ENCODE measurements at places on chromosomes 4 and X. TPM values are rescaled to one million over a fixed set of nuclear protein-coding genes. Genes with fewer than 3 reads are reported as not detected.

- no peak for DNase-seq
These were observed 36.3 kb upstream of the ADRA2C start for GRCh38 chr4:3729882-3730226.

Gene TRIM75
- not detected for total RNA-seq

DNA sequence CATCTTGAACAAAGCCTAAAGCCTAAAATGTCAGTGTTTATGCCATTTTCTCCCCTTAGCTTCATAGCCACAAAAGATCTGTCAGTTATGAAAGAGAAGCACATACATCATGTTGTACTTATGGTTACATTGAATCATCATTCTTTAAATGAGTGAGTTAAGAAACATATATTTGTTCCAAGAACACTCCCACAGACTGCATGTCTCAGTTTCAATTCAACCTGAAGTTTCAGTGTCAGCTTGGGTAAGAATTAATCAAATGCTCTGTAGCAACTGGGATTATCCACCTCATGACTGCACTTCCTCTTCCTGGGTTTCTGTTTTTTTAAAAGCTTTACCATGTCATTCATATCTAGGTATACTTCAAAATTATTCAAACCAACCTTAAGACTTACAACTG lies 3.9 kb upstream of the TMPRSS11B start:
- no peak for DNase-seq

- DNase-seq = no peak
These were observed 193.1 kb upstream of the CPEB2 start for GRCh38 chr4:14809203-14809602.

GRCh38 chr4:126004941-126005340 lies 690.2 kb downstream of the FAT4 start:
- DNase-seq = no peak

DNA sequence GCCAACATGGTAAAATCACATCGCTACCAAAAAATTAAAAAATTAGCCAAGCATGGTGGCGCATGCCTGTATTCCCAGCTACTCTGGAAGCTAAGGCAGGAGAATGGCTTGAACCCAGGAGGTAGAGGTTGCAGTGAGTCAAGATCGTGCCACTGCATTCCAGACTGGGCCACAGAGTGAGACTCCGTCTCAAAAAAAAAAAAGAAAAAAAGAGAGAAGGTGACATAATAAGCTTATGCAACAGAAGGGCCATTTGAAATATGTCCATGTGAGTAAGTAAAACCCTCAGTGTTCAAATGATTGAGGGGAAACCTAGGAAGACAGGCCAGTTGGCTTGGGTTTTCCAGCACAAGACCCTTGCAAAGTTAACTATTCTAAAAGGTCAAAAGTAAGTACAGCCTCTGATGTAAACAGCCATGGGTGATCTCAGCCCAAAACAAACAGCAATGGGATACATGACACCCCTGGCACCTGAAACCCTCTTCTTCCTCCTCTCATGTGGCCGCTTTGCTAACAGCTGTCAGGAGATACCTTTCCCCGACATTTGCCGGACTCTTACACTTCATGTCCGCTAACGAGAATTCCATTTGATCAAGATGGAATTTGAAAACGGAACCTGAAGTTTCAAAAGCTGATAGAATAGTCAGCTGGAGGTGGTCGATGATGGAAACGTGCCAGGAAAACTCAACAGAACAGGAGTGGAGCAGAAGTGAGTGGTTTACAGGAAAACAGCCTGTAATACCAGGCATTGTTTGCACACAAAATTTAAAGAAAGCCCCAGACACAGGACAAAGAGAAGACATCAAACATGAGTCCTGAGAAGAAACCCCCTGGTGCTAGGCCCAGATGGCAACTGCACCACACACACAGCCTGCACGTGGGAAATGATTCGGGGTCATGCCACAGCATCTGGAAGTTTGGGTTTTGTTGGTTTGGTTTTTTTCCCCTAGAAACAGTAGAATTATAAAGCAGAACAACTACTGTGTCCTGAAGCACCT lies 93.0 kb upstream of the STS start:
- no peak for DNase-seq

Gene CXCL9
- 1.6 TPM for total RNA-seq

Gene MTNR1A
- not detected for total RNA-seq

DNA sequence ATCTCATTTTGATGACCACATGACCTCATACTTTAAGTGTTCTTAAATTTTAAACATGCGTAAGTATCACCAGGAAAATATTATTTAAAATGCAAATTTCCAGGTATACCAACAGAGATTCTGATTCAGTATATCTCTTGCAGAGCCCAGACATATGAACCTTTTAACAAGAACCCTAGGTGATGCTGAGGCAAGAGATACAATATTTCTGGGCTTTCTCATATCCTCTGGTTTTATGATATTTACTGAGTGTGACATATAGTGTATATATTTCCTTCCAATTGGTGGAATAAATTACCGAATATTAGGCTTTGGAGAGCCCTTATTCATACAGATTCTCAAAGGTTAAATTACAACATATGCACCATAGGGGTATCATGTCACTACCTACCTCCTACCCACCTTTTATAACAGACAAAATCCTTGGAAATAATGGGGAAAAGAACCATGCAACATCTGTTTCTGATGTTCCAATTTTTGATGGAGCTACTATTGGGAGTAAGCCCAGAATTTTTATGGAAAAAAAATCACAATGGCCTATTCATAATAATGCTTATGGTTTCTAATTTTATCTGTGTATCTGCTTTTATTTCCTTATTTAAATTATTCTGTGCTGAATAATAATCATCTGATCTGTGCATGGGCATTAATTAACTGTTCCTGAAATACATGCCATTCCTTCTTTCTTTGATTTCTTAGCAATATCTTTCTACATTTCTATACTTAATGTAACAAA lies 27.1 kb downstream of the KCTD8 start:
- no peak for DNase-seq

GRCh38 chr4:108601532-108601931 lies 18.8 kb upstream of the RPL34 start:
- DNase-seq = no peak

DNA sequence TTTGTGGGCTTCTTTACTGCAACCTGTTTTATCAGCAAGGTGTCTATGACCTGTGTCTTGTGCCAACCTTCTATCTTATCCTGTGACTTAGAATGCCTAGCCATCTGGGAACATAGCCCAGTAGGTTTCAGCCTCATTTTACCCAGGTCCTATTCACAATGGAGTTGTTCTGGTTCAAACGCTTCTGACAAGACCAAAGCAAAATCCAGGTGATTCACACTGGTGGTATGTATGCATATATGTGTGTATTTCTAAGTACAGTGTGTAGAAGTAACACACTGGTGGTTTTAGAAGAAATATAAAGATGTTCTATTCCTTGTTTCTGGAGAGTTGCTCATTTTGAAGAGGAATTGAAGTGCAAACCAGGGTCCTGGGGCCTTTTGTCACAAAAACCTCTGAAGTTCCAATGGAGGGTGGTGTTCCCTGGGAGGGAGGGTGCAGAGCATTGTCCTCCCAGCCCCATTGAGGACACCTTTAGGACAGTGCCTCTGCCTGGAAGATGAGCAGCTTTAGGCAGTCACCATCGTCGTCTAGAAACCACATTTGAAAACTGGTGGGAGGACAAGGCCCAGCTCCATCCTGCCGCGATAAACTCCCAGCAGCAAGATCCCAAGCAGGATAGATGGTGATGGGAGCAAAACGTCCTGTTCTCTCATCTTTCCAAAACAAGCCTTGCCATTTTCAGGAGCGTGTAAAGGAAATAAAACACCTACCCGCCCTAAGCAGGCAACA lies 191.4 kb downstream of the TSPAN5 start:
- no peak for DNase-seq

- DNase-seq = no peak
These were observed 3.5 kb upstream of the SERTM2 start for GRCh38 chrX:111507933-111508332.

GRCh38 chr4:168441412-168441811 lies 38.9 kb downstream of the DDX60L start:
- DNase-seq = no peak

- DNase-seq = no peak
These were observed 13.9 kb upstream of the RASL11B start for GRCh38 chr4:52848254-52848653.

Gene ADH1C
- total RNA-seq = 75.2 TPM

GRCh38 chrX:39827951-39828350 lies 269.8 kb downstream of the BCOR start:
- DNase-seq = no peak

Gene VCX3B
- total RNA-seq = not detected

- no peak for DNase-seq
These were observed 719 bp upstream of the BGN start for GRCh38 chrX:153494061-153494460.

Gene RAI2
- total RNA-seq = 25.7 TPM

Gene TEX13C
- not detected for total RNA-seq

Gene MAP7D2
- 0.22 TPM for total RNA-seq

DNA sequence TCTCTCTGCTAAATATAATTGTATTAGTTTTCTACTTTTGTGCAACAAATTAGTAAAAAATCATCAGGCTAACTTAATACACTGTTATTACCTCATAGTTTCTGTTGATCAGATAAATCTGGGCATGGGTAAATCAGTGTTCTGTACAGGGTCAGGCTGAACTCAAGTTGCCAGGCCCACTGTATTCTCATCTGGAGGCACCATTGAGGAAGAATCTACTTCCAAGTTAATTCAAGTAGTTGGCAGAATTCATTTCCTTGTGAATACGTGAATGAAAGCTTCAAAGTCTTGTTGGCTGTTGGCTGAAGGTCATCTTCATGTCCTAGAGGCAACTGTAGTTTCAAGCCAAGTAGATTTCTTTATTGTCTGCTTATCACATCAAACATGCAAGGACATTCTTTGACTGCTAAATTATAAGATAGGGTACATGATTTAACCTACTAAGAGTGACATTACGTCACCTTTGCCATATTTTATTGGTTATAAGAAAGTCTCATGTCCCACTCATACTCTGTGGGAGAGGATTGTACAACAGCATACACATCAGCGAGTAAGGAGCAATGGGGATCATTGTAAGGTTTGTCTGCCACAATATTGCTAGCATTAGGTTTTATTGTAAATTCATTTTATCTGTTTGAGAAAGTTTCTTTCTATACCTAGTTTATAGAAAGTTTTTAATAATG lies 1219.0 kb downstream of the ARAP2 start:
- DNase-seq = no peak

GRCh38 chr4:98290511-98290910 lies 29.3 kb downstream of the RAP1GDS1 start:
- no peak for DNase-seq

Gene NRK
- total RNA-seq = 1.4 TPM

DNA sequence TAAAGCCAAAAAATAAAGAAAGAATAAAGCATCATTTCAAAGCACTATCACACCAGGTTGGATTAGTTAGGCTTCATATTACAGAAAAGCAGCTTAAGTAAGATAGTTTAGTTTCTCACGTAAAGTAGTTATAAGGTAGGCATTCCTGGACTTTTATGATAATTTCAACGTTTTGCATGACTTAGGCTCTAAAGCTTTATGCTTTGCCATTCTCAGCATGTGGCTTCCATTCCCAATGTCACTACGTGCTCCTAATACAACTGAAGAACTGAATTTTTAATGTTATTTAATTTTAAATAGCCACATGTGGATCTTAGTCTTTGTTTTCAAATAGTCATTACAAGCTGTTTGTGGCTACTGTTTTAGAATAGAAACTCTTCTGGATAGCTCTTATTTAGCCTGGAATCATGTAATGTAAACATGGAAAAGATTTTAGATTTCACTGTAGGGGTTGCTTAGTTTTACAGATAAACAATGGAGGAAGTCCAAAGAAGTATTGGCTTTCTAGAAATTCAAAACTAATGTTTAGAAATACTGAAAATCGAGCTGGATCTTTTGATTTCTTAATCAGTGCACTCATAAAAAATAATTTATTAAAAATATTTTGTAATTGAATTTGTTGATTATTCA lies 710.0 kb downstream of the IL1RAPL1 start:
- DNase-seq = no peak

Data from sciatic nerve (tissue), 2 donors.